Myometrial cell (primary cell): ENCODE measurements at places on chromosomes 6 and 20. TPM values are rescaled to one million over a fixed set of nuclear protein-coding genes. Genes with fewer than 3 reads are reported as not detected.

Gene SLC22A7
- total RNA-seq: not detected in 2 replicates

Gene PNPLA1
- total RNA-seq: not detected in 2 replicates

Gene C6orf58
- total RNA-seq: not detected in 2 replicates

Gene MPC1
- total RNA-seq: 31.2 and 34.9 TPM in 2 replicates

Gene COL9A3
- 1.4 and 2.3 TPM in 2 replicates for total RNA-seq

Gene SOBP
- total RNA-seq: 0.53 and 1.2 TPM in 2 replicates

Gene DEF6
- 4.6 and 6.0 TPM in 2 replicates for total RNA-seq

Gene BCAS1
- total RNA-seq: not detected in 2 replicates

Gene VSX1
- not detected in 2 replicates for total RNA-seq

Gene LY6G6D
- total RNA-seq: not detected in 2 replicates

Gene PLCB1
- 5.8 and 6.9 TPM in 2 replicates for total RNA-seq

Gene HLA-DOA
- not detected in 2 replicates for total RNA-seq

Gene C6orf15
- total RNA-seq: not detected in 2 replicates

Gene PAK5
- total RNA-seq: not detected in 2 replicates

Gene CCN5
- not detected in 2 replicates for total RNA-seq

Gene LIN28B
- total RNA-seq: not detected in 2 replicates

Gene COL12A1
- total RNA-seq: 247 and 311 TPM in 2 replicates

Gene VARS1
- 102 and 105 TPM in 2 replicates for total RNA-seq

Gene ERVFRD-1
- total RNA-seq: not detected in 2 replicates

Gene CDSN
- not detected in 2 replicates for total RNA-seq

Gene CDK5RAP1
- 23.9 and 32.0 TPM in 2 replicates for total RNA-seq

Gene HTR1E
- total RNA-seq: not detected in 2 replicates

Gene CST1
- not detected in 2 replicates for total RNA-seq

Gene DEFB126
- not detected in 2 replicates for total RNA-seq

Gene MAP7
- 0.18 and 0.29 TPM in 2 replicates for total RNA-seq

Gene IL20RA
- 0.29 and 1.2 TPM in 2 replicates for total RNA-seq

Gene TTK
- 20.5 and 30.3 TPM in 2 replicates for total RNA-seq

Gene KIF6
- total RNA-seq: 0.89 and 1.4 TPM in 2 replicates
